ENCODE measurements at places on chromosomes 11 and 22. TPM values are rescaled to one million over a fixed set of nuclear protein-coding genes. Genes with fewer than 3 reads are reported as not detected.
A peak's percentile ranks its signal among the peaks of the same experiment; 100 is the strongest.

- no peak for DNase-seq
Observed at GRCh38 chr11:22203281-22203680, 10.4 kb downstream of the ANO5 start.

The EXPH5 gene
- 11.2 TPM for total RNA-seq

DNA sequence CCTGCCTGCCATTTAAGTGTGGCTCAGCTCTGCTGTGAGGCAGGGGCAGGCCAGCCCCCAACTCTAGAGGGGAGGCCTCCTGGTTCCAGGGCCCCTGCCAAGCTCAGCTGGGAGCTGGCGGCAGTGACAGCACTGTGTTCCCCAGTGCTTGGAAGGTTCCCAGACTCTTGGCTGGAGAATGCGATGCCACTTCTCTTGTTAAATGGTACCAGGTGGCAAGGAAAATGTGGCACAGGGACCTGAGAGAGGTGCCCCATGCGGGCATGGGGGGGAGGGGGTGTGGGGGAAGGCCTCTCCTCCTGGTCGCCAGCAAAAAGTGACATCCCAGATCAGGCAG is 8.4 kb upstream of the TNFRSF13C start:
- no peak for DNase-seq

- DNase-seq: peak; percentile 98
Observed at GRCh38 chr11:93054881-93055280, 85.4 kb downstream of the MTNR1B start.

- DNase-seq: peak; percentile 54
Observed at GRCh38 chr11:29022676-29023075, 914.5 kb downstream of the METTL15 start.

DNA sequence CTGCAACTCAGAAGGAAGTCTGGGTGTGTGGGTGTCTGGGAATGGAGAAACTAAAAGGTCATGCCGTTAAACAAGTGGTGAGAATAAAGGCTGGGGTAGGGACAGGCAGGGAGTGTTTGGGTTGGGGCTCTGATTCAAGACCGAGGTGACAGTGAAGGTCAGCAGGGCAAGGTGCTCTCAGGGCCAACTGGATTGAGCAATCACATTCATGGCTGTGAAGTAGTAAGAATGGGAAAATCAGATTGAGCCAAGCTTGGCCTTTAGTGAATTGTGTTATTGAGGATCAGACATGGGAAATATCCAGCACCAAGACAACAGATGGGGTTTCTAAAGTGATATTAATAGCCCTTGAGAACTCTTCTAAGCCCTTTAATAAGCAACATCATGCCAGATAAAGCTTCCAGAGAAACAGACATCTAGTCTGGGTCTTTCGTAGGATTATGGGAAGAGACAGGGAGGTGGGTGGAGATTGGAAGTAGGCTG is 24.3 kb downstream of the SCN3B start:
- DNase-seq: no peak

The IGSF9B gene
- total RNA-seq: 0.26 TPM

The RAB36 gene
- 2.5 TPM for total RNA-seq

The MMP11 gene
- 8.8 TPM for total RNA-seq

DNA sequence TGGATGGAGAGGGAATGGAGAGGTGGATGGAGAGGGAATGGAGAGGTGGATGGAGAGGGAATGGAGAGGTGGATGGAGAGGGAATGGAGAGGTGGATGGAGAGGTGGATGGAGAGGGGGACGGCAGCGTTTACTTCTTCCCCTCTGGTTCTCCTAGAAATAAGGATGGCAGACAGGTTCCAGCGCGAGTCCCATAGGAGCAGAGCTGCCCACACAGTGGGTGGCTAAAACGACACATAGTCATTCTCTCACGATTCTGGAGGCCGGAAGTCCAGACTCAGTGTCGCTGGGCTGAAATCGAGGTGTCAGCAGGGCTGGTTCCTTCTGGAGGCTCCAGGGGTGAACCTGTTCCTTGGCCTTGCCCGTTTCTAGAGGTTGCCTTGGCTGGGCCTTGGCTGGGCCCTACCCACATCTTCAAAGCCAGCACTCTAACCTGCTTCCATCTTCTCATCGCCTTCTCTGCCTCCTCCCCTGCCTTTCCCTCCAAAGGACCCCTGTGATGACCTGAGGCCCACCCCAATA is 12.7 kb upstream of the CTSD start:
- DNase-seq: no peak

- no peak for DNase-seq
Observed at GRCh38 chr11:66264914-66265313, 3.5 kb upstream of the RAB1B start.

The GRIA4 gene
- total RNA-seq: 0.50 TPM

The CD3G gene
- total RNA-seq: not detected

- DNase-seq: peak; percentile 56
Observed at GRCh38 chr22:20247010-20247505, 21.1 kb downstream of the RTN4R start.

The TRIM48 gene
- total RNA-seq: not detected

DNA sequence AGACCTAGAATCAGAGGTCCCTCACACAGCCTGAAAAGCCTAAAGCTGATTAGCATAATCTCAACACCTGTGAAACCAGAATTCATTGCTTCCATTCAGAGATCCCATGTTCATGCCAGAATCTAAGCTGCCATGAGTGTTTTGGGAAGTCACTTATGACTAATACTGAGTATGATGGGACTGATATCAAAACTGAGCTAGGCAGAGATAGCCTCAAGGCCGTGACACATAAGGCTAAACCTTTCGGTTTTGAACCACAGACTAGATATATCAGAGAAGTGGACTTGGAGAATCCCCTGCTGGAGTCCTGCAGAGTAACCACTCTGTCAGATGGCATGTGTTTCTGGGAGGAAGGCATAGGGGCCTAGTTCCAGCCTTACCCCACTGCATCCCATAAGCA is 23.1 kb upstream of the GLYATL2 start:
- DNase-seq: no peak

DNA sequence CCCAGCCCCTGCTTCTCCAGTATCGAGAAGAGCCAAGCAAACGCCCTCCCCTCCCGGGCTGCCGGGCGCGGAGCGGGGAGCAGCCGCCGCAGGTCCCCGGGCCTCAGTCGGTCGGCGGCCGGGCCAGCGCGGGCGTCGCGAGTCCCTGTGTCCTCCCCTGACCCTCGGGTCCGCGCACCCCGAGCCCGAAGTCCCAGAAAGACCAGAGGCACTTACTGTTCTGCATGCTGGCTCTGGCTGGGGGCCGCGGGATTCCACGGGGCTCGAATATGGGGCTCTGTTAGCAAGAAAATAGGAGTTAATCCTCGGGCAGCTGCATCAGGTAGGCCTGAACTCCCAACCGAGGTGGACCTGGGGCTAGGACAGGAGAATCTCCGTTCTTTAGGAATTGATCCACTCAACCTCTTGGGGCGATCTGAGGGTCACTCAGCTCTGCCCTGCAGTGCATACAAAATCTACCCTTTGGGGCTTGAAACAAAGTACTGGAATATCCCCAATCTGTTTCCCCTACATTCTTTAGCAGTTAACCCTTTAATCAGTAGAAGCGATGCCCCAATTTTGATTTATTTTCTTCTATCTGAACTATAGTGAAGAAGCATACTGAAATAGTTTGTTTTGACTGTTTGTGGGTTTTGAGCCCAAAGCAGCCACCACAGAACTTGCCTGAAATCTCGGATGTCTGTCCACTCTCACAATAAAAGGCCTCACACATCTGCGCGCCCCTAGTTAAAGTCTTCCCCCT is 4.8 kb downstream of the PAX6 start:
- no peak for DNase-seq

GRCh38 chr11:101523634-101524260 is 60.1 kb downstream of the TRPC6 start:
- no peak for DNase-seq

- DNase-seq: no peak
Observed at GRCh38 chr11:123479048-123479837, 49.2 kb downstream of the GRAMD1B start.

The RCE1 gene
- 13.4 TPM for total RNA-seq

GRCh38 chr11:105149477-105149876 is 9.9 kb upstream of the CARD18 start:
- no peak for DNase-seq

DNA sequence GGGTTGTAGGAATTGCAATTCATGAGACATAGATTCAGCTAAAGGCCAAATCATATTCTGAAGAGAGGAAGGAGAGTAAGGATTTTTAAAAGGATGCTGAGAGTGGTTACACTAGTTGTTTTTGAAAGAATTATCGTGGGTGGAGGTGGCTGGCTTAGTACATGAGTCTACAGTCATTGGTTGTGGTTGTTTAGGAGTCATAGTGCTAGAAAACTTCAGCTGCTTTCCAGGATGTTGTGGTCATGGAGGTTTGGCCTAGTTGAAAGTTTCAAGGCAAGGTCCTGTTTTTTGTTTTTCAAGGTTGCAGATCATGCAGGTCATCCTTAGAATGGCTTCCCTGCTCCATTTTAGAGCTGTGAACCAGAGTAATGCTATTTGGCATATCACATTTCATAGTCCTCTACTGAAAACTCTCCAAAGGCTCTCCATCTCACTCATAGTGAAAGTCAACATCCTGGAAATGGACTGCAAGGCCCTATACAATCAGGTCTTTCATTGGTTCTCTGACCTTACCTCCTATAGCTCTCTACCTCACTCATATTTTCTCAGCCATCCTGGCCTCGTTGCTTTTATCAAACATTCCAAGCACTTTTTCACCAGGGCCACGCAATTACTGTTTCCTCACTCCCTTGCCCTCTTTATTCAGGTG is 26.1 kb upstream of the ZBTB44 start:
- DNase-seq: no peak
